Activated naive CD4-positive, alpha-beta T cell treated with anti-CD3 and anti-CD28 coated beads for 36 hours (primary cell): ENCODE measurements at places on chromosomes 12 and 14. TPM values are rescaled to one million over a fixed set of nuclear protein-coding genes. Genes with fewer than 3 reads are reported as not detected.

The GPR132 gene
- total RNA-seq, result 11.3 TPM

The WNT1 gene
- total RNA-seq, result not detected

The FOXN4 gene
- total RNA-seq, result not detected

The LBHD2 gene
- total RNA-seq, result not detected

The LTB4R2 gene
- 12.8 TPM for total RNA-seq

The MYBPC1 gene
- total RNA-seq, result not detected

The LRTM2 gene
- total RNA-seq, result not detected

The FBLN5 gene
- total RNA-seq, result 1.6 TPM

The JAG2 gene
- total RNA-seq, result 3.6 TPM

The MDM1 gene
- 20.8 TPM for total RNA-seq

The ERBB3 gene
- total RNA-seq, result 1.9 TPM

The NGB gene
- not detected for total RNA-seq

The STX2 gene
- 13.6 TPM for total RNA-seq

The RNASE7 gene
- not detected for total RNA-seq

The ALG10 gene
- total RNA-seq, result 23.9 TPM

The HOXC10 gene
- not detected for total RNA-seq

The TM9SF1 gene
- 15.1 TPM for total RNA-seq

The TULP3 gene
- total RNA-seq, result 4.4 TPM

The FOXG1 gene
- total RNA-seq, result not detected

The CPSF2 gene
- 115 TPM for total RNA-seq

The SLC39A2 gene
- total RNA-seq, result not detected

The TAS2R13 gene
- total RNA-seq, result not detected

The NEUROD4 gene
- not detected for total RNA-seq

The NFE2 gene
- not detected for total RNA-seq

The NOC4L gene
- 27.4 TPM for total RNA-seq

The COX8C gene
- 0.43 TPM for total RNA-seq

The GPR137C gene
- 0.07 TPM for total RNA-seq

The CACNA2D4 gene
- total RNA-seq, result 2.7 TPM

The RTL1 gene
- total RNA-seq, result not detected

The KERA gene
- total RNA-seq, result not detected

The TAS2R46 gene
- total RNA-seq, result 0.27 TPM

The RIN3 gene
- 16.0 TPM for total RNA-seq

The ZNF641 gene
- 6.0 TPM for total RNA-seq
